ENCODE measurements at places on chromosomes 2 and 18. TPM values are rescaled to one million over a fixed set of nuclear protein-coding genes. Genes with fewer than 3 reads are reported as not detected.

GPR35 gene
- 4.6 TPM for total RNA-seq

DNA sequence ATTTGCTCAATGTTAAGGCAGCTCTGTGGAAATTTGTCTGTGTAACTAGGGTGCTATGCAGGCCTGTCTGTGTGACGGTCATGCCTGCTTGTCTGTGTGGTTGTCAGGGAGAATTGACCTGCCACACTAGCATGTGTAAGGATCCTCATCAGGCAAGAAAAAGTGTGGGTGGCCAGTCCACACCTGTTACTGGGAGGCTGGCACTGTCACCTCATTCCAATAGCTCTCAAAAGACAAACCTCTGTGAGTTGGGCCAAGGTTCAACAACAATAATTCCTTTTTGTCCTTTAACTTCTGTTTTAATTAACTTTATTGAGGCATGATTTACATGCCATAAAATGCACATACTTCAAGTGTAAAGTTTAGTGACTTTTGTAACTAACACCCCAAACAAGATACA lies 4.2 kb upstream of the MARCO start:
- no peak overlapping the region for H3K27ac ChIP-seq
- no peak overlapping the region for H3K4me3 ChIP-seq
- H3K36me3 ChIP-seq: no peaks in the 10 kb centered on the region
- DNase-seq: no peak

GRCh38 chr18:10319026-10319425 lies 135.4 kb upstream of the APCDD1 start:
- no peak overlapping the region for H3K4me3 ChIP-seq
- no peak for DNase-seq
- no peaks in the 10 kb centered on the region for H3K27me3 ChIP-seq
- no peaks in the 10 kb centered on the region for H3K4me1 ChIP-seq
- no peak overlapping the region for H3K27ac ChIP-seq
- no peaks in the 10 kb centered on the region for H3K36me3 ChIP-seq

DNA sequence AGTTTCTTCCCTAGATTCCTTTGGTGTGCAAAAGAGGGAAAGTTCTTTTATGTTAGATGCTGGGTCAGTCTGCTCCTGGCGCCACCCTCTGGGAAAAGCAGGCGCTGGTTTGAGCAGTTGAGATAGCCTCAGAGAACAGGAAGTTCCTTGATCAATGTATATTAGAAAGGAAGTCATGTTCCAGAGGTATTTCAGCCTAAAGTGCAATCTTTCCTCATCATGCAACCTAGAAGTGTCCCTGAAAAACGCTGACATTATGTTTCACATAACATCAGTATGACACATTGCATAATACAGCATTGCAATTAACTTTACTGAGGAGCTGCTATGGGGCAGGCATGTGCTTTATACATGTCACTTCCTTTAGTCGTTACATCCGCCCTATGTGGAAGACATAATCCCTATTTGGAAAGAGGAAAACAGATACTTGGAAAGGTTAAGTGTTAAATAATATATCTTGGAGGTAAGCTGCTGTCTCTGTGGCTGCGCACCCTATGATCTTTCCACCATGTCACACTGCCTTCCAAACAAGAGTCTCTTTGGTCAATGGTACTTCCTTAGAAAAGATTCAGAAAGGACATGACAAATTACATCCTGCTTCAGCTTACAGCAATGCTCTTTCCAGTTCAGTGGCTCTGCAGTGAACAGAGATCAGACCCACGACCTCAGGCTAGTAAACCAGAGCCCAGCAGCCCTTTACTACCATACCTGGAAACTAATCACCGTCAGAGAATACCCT lies 369.7 kb downstream of the RAD51AP2 start:
- DNase-seq: peak; percentile 6
- no peaks in the 10 kb centered on the region for H3K27me3 ChIP-seq
- H3K4me1 ChIP-seq: no peaks in the 10 kb centered on the region
- H3K27ac ChIP-seq: no peak overlapping the region
- no peaks in the 10 kb centered on the region for H3K36me3 ChIP-seq

- no peak overlapping the region for H3K27ac ChIP-seq
- no peak for DNase-seq
- no peaks in the 10 kb centered on the region for H3K36me3 ChIP-seq
- no peak overlapping the region for H3K4me3 ChIP-seq
- H3K27me3 ChIP-seq: no peaks in the 10 kb centered on the region
These were observed 342.9 kb downstream of the SUCLG1 start for GRCh38 chr2:84116143-84116542.

DNA sequence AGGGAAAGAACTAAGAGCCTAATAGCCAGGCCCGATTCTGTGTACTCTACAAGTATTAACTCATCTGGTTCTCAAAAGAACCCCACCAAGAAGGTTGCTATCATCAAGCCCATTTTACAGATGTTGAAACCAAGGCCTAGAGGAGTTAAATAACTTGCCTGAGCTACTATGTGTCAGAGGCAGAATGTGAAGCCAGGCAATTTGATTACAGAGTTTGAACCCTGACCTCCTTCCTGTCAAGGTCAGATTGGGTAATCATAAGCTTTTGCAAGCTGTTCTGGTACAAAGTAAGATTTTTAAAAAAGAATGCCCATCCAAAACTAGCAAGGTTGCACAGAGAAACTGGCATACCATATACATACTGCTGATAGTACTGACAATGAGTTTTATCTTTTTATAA lies 227.1 kb downstream of the HAUS1 start:
- no peak for DNase-seq
- H3K4me1 ChIP-seq: no peaks in the 10 kb centered on the region
- no peaks in the 10 kb centered on the region for H3K27me3 ChIP-seq
- H3K27ac ChIP-seq: no peak overlapping the region

- H3K4me1 ChIP-seq: no peaks in the 10 kb centered on the region
- H3K27me3 ChIP-seq: no peaks in the 10 kb centered on the region
- no peaks in the 10 kb centered on the region for H3K36me3 ChIP-seq
- no peak for DNase-seq
- H3K27ac ChIP-seq: no peak overlapping the region
- H3K4me3 ChIP-seq: no peak overlapping the region
These were observed 108.5 kb upstream of the COL5A2 start for GRCh38 chr2:189287982-189288521.

- H3K27ac ChIP-seq: no peak overlapping the region
- no peak for DNase-seq
- H3K4me1 ChIP-seq: no peaks in the 10 kb centered on the region
- H3K36me3 ChIP-seq: no peaks in the 10 kb centered on the region
- H3K27me3 ChIP-seq: no peaks in the 10 kb centered on the region
These were observed 103.3 kb upstream of the NCK2 start for GRCh38 chr2:105641389-105641811.

DNA sequence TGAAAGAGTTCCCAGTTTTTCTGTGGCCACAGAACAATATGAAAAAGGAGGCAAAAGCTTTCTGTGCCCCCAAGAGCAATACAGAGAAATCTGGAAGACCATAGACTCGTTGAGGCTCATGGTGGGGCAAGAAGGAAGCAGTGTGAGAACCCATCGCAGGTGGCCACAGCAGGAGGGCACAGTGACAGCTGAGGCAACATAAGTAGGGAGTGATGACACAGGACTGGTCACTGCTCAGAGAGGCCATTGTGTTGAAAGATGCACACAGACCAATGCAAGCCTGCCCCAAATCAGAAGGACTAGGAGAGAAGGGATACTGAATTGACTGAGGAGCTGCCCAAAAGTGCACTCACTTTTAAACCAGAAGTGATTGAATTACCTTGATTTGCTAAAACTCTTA lies 483.6 kb downstream of the EPHA4 start:
- no peak overlapping the region for H3K4me3 ChIP-seq
- no peaks in the 10 kb centered on the region for H3K36me3 ChIP-seq
- no peak for DNase-seq
- H3K27ac ChIP-seq: no peak overlapping the region

Measured in prostate gland (tissue), 2 donors.